ENCODE measurements at places on chromosomes 4 and X.

- DNase-seq = no peak
Observed at GRCh38 chr4:24488399-24489164, 95.8 kb downstream of the DHX15 start.

- no peak for DNase-seq
Observed at GRCh38 chr4:51835855-51836254, 7.1 kb upstream of the DCUN1D4 start.

- DNase-seq = no peak
Observed at GRCh38 chr4:13601848-13602247, 25.7 kb downstream of the BOD1L1 start.

DNA sequence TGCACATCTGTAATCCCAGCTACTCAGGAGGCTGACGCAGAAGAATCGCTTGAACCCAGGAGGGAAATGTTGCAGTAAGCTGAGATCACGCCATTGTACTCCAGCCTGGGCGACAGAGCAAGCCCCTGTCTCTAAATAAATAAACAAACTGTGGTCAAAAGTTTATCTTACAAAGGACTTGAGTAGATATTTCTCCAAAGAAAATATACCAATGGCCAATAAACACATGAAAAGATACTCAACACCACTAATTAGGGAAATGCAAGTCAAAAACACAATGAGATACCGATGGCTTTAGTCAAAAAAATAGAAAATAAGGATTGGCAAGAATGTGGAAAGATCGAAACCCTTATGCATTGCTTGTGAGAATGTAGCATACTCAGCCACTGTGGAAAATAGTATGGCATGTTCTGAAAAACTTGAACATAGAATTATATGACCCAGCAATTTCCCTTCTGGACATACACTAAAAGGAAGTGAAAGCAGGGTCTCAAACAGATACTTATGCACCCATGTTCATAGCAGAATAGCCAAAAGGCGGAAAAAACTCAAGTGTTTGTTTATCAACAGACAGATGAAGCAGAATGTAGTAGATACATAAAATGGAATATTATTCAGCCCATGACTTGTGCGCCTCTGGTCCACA lies 2.0 kb upstream of the CFAP97 start:
- DNase-seq = no peak

DNA sequence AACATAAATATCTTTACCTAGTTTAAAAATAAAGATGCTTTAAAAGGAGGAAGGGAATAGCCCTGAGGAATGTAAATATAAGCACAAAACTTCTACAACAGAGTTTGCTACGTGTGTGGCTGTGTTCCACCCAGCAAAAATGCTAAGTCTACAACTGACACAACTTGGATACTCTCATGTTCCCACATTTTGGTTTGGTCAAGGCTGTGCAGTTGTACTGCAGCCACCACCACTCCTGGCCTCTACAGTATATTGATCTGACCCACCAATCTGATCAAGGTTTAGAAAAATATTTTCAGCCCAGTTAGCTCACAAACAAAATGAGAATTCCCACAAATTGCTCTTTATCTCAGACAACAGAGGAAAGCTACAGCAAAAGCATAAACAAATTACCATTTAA lies 12.1 kb downstream of the F9 start:
- no peak for DNase-seq

DNA sequence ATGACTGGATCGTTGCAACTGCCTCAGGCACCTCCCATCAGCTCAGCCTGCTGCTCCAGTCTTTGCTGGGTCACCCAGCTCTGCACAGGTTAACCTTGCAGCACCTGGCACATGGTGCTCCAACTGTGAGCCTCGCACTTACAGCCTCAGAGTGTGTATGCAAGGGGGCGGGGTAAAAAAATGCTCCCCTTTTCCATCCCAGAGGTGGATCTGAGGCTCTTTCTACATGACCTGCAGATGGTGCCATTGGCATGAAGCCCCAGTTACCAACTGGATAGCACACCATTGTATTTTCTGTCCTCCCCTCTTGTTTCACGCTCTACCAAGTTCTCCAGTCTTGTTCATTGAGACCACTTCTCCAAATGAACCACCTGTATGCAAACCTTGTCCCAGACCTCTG lies 46.2 kb upstream of the TRPC3 start:
- DNase-seq = no peak

DNA sequence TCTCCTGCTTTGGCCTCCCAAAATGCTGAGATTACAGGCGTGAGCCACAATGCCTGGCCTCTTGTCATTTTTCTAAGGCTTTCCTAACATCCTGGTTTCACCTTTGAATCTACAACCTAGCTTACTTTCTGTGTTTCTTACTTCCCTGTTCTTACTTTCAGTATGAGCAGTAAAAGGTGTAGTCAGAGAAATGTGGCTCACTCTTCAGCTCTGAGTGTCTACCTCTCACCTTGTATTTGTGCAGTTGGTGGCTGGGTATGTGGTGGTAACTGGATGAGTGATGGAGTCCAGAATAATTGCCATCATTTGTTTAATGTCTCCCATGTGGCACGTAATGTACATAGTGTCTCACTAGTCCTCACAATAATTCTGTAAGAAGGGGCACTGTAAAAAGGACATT lies 19.1 kb upstream of the CXCL11 start:
- DNase-seq = no peak

DNA sequence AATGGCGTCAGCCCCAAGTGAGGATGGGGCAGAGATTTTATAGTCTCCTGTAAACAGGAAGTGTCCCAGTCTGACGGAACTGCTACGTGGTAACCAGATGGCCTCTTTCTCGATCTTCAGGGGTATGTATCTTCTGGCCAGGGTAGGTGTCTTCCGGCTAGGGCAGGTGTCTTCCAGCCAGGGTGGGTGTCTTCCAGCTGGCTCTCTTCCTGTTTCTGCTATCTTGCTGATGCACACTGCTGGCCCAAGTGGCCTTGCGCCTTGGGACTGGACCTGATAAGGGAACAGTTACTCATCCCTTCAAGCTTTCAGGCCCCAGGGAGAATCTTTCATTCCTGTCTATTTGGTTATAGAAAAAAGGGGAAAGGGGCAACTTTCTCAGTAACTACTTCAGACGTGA lies 178.7 kb upstream of the MAGEE2 start:
- no peak for DNase-seq

DNA sequence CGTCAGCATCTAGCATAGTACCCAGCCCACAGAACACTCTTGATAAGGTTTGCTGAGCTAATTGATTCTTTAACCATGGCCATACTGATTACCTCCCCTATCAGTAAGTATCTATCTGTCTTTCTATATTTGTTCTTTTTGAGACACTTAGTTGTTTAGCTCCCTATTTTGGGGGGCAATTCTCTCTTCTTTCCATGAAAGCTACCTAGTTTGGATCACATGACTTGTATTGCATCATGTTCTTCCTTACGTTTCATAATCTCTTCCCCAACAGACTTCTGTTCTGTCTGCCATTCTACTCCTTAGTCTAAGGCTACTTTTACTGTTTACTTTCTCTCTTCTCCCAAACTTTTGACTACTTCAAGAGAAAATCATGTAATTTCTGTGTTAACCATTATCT lies 39.0 kb downstream of the TBC1D19 start:
- no peak for DNase-seq

DNA sequence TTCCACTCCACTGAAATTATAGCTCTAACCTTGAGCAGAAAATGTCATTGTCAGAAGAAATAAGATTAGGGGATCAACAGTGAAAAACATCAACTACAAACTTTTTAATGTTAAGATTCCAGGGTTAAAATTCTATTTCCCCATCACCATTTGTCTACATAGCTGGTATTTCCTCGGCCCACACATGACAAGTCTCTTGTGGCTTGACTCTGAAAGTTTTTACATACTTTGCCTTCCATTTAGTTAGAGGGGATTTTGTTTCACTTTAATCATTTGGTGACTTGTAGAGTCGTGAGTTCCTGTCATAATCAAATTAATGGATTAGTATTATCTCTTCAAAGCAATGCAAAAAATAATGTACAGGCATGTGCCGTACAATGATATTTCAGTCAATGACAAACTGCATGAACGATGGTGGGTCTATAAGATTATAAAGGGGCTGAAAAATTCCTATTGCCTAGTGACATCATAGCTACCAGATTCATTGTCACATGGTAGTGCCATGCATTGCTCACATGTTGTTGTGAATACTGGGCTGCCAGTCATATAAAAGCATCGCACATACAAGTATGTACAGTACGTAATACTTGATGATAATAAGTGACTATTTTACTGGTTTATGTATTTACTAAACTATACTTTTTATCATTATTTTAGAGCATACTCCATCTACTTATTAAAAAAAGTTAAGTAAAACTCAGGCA lies 72.0 kb downstream of the ING2 start:
- no peak for DNase-seq

DNA sequence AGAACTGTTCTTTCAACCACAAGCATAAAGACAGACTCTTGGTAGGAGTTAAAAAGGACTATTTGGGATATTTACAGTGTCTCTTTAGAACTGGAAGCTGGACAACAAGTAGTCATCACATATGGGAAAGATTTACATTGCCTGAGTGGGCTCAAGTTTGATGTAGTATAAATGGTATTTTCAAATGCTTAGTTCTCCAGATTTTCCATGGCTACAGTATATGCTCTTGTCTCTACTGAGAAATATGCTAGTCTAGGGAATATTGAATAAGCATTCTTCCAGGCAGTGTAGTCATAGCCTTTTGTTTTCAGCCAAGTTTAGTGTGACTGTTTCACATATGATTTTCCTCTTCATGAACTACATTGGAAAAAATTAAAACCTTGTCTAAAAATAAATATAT lies 315.6 kb downstream of the ARHGAP24 start:
- peak; percentile 25 for DNase-seq

DNA sequence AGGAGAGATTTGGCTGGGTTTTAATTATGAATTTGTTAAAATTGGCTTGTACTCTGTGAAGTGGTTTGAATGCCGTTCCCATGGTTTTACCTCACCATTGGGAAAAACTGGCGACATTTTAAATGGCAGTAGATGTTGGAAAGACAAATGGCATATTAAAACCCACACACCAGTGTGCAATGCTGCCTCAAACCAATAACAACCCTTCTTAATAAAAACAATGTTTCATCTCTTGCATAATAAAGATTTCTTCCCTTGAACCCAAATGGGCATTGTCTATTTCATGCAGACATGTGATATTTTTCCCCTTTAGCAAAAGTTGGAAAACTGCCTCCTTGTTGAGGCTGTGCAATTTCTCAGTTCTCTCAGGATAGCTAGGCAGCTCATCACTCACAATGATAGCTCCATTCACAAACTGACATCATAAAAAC lies 33.7 kb downstream of the GABRB1 start:
- DNase-seq = no peak

- DNase-seq = no peak
Observed at GRCh38 chr4:86498863-86499166, 95.3 kb upstream of the PTPN13 start.

DNA sequence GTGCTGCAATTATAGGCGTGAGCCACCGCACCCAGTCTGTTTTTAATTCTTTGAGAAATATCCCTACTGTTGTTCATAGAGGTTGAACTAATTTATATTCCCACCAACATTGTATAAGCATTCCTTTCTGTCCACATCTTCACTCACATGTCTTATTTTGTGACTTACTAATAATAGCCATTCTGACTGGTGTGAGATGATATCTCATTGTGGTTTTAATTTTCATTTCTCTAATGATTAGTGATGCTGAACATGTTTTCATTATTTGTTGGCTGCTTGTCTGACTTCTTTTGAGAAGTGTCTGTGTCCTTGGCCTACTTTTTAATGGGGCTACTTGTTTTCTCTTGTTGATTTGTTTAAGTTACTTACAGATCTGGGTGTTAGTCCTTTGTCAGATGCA lies 310.9 kb upstream of the MAOA start:
- no peak for DNase-seq

GRCh38 chr4:87500092-87500462 lies 29.1 kb downstream of the SPARCL1 start:
- no peak for DNase-seq

GRCh38 chr4:52317981-52318380 lies 266.9 kb downstream of the SPATA18 start:
- no peak for DNase-seq

DNA sequence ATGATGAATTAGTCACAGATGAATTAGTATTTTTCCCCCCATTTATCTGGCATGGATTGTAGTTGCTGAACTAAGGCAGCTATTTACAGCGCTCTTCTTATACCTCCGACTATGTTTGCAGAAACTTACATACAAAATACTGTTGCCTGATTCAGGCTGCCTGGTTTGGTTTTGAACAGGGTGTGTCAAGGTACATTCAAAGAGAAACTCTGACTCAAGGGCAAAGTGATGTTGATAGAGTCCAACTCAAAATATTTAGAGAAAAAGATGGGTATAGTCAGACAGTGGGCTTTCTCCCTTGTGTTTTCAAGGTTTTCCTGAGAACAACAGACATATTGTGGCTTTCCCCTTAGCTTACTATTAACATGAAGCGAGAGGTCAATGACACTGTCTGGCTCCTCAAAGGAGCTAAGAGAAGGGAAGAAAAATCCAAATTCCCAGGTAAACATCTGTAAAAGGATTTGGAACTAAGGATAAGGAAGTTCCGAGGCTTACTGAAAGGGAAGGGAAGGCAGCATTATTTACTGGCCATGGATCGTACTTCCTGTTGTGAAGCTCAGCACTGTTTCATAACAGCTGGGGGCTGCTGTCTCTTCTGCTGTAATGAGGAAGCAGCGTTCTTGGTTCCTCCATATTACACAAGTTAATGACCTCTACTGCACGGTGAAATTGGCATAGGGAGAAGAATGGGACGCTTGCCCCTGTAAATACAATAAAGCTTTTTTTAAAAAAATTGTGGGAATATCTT lies 30.9 kb downstream of the FAM9C start:
- no peak for DNase-seq

DNA sequence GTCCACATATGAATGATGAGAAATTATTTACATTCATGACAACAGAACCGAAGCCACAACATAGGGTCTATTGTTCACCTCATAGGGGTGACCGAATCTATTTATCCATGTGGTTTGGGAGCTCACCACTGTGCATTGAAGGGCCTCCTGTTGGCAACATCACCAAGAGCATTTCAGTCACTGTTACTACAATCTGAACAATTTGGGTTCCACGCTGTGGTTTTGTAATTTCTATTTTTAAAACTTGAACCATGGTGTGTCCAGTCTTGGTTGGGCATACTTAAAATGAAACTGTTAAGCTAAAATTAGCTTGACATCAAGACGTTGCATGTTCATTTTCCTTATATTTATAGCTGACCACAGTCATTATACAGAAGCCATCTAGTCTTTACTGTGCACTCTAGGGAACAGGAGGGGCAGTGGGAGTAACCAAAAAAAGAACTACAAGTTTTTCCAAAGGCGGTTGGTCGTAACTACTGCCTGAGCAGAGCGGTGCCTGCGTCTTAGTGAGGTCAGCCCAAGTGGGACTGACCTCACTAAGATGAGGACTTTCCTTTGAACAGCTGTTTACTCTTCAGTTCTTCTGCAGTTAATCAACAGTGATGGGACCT lies 192.1 kb downstream of the SPRY1 start:
- no peak for DNase-seq

GRCh38 chrX:151416579-151416978 lies 19.6 kb downstream of the VMA21 start:
- no peak for DNase-seq

DNA sequence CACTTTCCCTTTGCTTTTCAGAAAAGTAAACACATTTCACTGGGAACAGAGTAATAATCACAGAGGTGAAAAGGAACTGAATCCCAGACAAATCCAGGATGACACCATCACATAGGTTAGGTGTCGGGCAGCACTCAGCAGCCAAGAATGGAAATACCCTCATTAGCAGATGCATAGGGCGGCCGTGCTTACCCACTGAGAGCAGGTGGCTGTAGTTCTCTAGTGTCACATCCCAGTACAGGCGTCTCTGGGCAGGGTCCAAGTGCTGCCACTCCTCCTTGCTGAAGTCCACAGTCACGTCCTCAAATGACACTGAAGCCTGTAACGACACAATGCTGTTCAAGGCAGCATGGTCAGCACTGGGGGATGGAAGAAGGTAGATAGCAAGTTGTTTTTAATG lies 26.9 kb downstream of the ZNF41 start:
- no peak for DNase-seq
